ENCODE measurements at places on chromosomes 3 and 15. TPM values are rescaled to one million over a fixed set of nuclear protein-coding genes. Genes with fewer than 3 reads are reported as not detected.

DNA sequence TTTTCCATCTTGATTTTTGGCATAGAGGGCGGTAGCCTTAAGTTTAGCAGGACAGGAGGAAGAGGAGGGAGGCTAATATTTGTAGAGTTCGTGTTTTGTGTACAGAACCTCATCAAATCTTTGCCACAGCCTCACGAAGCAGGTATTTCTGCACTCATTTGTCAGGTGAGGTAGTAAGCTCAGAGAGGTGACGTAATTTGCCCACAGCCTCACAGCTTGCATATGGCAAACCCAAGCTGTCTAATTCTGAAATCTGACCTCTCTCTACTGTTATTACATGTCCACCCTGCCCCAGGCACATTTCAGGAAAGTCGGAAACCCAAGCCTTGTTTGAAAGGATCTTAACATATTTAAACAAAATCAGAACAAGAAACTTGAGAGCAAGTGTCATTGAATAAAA is 91.1 kb upstream of the TPM1 start:
- no peak for DNase-seq

DNA sequence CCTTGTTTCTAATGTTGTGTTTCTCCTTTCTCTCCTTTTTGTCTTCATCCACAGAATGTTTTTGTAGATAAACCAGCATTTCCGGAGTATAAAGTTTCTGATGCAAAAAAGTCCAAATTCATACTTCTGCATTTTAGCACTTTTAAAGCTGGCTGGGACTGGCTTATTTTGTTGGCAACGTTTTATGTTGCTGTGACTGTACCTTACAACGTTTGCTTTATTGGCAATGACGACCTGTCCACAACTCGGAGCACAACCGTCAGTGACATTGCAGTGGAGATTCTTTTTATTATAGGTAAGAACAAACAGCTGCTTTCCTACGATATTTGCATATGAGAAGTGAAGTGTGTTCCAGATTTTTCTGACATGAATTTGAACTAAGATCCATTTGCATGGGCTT is 199.4 kb downstream of the KCNH8 start:
- no peak for DNase-seq

GRCh38 chr3:55329849-55330248 is 157.3 kb downstream of the WNT5A start:
- no peak for DNase-seq

DNA sequence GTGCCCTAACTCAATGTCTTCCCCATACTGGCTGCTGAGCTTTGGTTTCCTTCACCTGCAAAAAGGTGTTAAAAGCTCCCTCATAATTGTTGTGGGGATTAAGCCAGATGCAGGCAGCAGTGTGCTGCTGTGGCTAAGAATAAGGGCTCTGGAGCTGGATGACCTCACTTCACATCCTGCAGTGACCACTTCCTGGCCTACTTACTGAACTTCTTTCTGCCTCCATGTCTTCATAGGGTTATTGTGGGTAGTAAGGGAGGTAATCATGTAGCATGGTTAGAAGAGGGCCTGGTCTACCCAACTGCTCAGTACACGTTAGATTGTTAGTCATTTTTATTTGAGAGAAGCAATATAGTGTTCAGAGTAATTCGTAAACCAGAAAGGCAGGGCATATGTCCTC is 18.4 kb downstream of the GYG1 start:
- peak; percentile 55 for DNase-seq

DNA sequence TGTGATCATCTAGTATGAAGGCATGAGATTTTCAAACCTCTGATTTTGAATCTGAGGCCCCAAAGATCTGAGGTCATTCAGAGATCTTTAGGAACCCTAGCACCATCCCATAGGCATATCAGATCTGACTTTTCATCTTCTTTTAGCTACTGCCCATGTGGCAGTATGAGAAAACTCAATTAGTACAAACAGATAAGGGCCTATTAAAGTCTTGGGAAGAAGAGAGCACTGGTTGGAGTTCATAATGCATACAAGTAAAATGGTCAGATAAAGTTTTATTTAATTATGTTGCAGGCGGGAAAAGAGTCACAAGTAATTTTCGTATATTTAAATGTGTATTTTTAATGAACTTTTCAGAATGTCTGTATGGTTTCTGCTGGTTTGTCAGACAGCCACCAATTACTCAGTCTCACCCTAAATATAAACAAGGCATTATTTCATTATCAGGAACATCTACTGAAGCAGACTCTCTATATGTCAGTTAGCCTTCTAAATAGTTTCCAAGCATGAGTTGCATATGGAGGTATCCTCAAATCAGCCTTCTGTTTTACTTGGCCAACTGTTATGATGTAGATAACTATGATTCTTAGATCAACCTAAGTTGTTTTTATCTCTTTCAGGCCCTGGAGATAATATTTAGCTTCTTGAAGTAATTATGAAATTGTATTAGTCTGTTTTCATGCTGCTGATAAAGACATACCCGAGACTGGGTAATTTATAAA is 340.3 kb upstream of the TBC1D5 start:
- DNase-seq = no peak

DNA sequence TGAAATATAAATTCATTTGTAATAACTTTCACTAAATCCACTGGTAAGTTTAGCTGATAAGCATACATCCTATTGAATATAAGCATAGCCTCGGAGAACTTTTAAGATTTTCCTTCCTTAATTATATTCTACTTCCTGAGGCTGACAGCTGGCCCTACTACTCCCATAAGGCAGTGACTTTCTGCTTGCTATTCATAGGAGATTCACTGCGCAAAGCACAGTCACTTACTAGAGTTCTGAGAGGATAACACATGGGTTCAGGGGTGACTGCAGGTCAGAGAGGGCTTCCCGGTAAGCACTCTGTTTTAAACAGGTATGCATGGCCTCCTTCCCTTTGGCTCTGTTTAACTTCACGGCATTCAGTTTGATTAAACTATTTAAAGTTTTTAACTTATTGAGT is 75.8 kb downstream of the FAIM start:
- DNase-seq = no peak

B3GALNT1 gene
- 0.56 TPM for total RNA-seq

Measured in activated CD4-positive, alpha-beta memory T cell treated with anti-CD3 and anti-CD28 coated beads for 36 hours (primary cell).